ELF-1 (cell line): ENCODE measurements at places on chromosomes 16 and 17.
A peak's percentile ranks its signal among the peaks of the same experiment; 100 is the strongest.

- DNase-seq = no peak
These were observed 73.7 kb downstream of the C16orf95 start for GRCh38 chr16:87243478-87243877.

DNA sequence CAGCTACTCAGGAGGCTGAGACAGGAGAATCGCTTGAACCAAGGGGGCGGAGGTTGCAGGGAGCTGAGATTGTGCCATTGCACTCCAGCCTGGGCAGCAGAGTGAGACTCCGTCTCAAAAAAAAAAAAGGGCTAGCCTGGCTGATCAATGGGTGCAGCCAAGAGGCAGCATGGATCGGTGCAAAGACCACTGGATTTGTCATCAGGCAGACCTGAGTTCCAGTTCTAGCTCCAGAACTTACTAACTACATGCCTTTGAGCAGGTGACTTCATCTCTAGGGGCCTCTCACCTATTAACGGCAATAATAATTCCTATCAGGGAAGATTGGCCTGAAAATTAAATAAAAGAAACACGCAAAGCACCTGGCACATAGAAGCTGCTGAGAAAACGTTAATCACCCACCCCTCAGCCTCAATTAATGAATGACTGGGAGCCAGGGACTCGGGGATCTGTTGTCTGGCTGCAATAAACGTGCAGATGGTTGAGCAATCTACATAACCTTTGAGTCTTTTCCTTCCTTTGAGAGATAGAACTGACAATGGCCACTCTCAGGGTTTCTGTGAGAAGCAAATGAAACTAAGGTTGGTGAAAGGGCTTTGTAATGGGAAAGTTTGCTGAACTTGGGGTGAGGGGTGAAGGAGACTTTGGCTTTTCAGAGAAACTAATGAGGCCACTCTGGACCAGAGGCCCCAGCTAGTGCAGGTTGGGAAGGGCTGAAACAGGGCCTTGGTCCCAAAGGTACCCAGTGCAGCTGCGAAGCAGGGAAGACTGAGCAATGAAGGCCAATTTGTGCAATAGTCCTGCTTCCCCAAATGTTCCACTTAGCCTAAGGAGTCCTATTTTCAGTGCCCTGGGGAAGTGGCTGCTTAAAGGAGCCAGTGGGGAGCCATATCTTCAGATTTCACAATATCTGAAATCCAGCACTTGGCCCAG, 7.6 kb downstream of the SEZ6L2 start:
- DNase-seq = no peak

DNA sequence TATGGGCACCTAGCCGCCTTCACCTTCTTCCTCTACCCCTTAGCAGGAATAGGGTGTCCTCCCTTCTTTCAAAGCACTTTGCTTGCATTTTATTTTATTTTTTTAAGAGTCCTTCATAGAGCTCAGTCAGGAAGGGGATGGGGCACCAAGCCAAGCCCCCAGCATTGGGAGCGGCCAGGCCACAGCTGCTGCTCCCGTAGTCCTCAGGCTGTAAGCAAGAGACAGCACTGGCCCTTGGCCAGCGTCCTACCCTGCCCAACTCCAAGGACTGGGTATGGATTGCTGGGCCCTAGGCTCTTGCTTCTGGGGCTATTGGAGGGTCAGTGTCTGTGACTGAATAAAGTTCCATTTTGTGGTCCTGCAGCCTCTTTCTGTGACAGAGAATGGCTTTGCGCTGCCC, 4.6 kb downstream of the TMUB2 start:
- DNase-seq = no peak

GRCh38 chr16:48308535-48308934, 61.2 kb upstream of the ABCC11 start:
- DNase-seq = no peak

- DNase-seq = peak; percentile 52
These were observed 268.1 kb upstream of the TBX2 start for GRCh38 chr17:61131585-61131984.
